Activated CD8-positive, alpha-beta memory T cell treated with anti-CD3 and anti-CD28 coated beads for 1 hour (primary cell): ENCODE measurements at places on chromosomes 1 and 21.

GRCh38 chr1:227666286-227666685 lies 68.8 kb downstream of the JMJD4 start:
- no peak for DNase-seq

- DNase-seq: no peak
Observed at GRCh38 chr1:25831569-25832196, 11.9 kb downstream of the MTFR1L start.

DNA sequence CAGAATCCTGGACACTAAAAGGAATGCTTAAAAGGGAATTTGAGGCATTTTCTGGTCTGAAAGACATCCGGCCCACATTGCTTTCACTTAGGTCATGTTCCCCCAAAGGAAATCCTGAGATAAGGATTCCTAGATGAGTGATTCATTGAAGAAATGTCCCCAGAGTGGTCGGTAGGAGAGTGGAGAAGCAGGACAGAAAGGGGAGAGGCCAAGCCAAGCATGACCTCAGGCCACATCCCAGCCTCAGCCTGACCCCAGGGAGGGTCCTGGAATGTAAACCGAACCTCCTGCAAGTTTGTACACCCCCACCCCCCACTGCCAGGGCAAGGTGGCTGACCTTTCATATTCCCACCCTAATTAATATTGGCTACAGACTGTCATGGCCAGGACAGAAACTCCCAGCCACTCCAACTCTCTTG lies 16.6 kb downstream of the HIVEP3 start:
- DNase-seq: no peak

DNA sequence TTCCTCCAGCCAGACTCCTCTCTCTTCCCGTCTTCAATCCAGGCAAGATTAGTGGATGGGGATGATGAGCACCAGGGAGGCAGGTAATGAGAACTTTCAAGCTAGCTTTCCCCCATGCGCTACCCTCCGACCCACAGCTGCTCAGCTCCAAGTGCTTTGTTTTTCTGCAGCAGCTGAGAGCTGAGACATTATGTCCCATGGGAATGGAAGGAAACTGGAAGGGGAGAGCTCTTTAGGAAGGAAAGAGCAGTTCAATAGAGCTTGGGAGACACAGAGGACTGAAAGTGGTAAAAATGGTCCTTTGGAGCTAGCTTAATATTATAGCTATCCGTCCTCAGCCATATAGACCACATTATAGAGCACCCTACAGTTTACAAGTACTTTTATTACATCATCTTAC lies 39.8 kb downstream of the RAB3B start:
- no peak for DNase-seq

DNA sequence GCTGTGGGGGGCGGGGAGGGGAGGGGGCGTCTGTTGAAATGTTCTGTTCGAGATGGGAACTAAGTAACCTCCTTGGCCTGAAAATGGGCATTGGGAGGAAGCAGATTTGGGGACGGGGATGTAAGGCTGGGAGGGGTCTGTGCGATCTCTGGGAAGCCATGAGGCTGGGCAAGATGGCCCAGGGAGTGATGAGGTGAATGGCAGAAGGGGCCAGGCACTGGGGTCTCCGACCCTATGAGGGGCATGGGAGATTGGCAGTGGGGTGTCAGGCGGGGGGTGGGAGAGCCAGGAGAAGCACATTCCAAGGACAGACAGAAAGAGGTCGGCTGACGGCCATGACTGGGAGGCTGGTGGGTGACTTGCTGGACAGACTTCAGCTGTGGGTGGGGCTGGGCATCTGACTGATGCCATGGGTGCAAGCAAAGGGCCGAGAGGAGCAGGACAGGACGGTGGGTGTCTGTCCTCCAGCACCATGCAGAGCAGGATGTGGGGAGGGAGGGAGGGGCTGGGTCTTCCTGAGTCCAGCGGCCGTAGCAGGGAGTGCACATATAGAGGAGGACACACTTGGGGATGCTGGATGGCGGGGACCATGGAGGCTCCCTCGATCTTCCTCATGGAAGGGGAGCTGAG lies 30.0 kb upstream of the COL18A1 start:
- DNase-seq: no peak

- no peak for DNase-seq
Observed at GRCh38 chr1:150273311-150273710, 721 bp downstream of the C1orf54 start.
